ENCODE measurements at places on chromosomes 7 and 10.

- no peak for DNase-seq
Measured at GRCh38 chr10:76045174-76045573, 613.8 kb downstream of the LRMDA start.

GRCh38 chr10:31215052-31215451 lies 104.0 kb upstream of the ZEB1 start:
- no peak for DNase-seq

DNA sequence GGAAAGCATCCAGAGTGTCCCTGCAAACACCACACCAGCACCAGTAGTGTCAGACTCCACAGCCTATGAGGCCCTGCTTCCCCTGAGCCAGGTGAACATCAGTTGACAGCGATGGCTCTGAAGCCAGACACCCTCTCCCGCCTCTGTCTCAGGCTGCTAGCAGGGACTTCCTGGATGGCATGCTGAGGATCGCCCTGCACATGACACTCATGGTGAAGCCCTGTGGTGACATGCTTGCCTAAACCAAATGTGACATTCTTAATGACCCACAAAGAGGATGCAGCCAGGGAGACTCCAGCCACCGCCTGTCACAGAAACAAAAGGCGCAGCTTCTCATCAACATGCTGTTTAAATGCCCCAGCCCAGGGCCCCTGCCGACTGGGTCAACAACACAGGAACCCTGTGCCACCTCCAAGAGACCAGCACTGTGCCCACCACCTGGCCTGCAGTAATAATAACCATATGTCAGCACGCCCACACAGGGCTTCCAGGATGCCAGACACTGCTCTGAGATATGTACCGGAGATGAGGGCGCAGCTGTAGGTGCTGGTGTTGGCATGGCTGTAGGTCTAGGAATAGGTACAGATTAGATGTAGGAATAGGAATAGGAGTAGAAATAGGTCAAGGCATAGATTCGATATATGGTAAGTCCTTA lies 81.3 kb downstream of the GRID1 start:
- DNase-seq = no peak

- no peak for DNase-seq
Measured at GRCh38 chr10:88337134-88337533, 246.0 kb downstream of the RNLS start.

- DNase-seq = no peak
Measured at GRCh38 chr7:21370283-21370982, 57.5 kb upstream of the SP4 start.

- DNase-seq = no peak
Measured at GRCh38 chr10:35063837-35064454, 26.2 kb downstream of the CUL2 start.

- no peak for DNase-seq
Measured at GRCh38 chr10:813286-813685, 118.2 kb downstream of the LARP4B start.

DNA sequence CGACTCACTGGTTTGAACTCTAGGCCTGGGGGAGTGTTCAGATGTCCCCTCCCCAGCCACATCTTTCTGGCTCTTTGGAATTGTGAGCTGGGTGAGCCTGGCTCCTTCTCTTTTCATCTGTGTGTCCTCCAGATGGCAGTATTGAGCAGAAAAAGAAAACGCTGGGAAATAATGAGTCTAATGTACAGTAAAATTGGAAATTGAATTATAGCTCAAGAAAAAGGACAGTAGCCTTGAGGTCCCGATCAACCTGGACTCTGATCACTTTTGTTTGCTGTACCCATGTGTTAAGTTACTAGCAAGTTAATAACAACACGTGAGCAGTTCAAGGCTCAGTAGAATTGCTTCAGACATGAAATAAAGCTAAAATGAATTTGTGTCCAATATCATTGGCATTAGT lies 77.9 kb downstream of the SNX10 start:
- peak; percentile 43 for DNase-seq

- no peak for DNase-seq
Measured at GRCh38 chr10:17626656-17627055, 9.5 kb upstream of the HACD1 start.

- DNase-seq = no peak
Measured at GRCh38 chr7:139944248-139944647, 115.2 kb downstream of the TBXAS1 start.

Data from activated T-cell treated with anti-CD3 and anti-CD28 coated beads, Interleukin-2, amount 50 U/mL, for 72 hours (primary cell).